ENCODE measurements at places on chromosomes 6 and 20.

DNA sequence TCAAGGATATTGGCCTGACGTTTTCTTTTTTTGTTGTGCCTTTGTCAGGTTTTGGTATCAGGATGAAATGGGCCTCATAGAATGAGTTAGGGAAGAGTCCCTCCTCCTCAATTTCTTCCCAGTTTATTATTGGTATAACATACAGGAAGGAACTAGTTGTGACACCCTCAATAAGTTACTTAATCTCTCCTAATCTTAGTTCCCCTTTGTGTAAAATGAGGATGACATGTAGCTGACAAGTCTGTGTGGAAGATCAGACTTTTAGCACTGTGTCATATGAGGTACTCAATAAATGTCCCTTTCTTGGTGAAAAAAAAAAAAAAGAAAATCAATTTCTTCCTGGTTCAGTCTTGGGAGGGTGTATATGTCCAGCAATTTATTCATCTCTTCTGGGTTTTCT is 155.8 kb downstream of the PDE7B start:
- no peak for DNase-seq

GRCh38 chr6:23446469-23446967 is 679.5 kb upstream of the NRSN1 start:
- DNase-seq, result no peak

DNA sequence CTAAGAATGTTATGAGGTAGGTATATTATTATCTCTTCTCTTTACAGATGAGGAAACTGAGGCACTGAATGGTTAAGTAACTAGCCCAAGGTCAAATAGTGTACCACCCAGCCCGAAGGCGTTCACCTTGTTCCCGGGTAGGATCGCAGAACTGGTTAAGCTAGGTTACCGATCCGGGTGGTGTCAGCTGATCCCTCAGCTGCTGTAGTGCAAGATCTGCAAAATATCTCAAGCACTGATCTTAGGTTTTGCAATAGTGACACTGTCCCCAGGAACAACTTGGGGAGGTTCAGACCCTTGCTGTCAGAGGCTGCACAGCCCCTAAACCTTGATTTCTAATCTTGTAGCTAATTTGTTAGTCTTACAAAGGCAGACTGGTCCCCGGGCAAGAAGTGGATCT is 28.1 kb downstream of the SLC52A3 start:
- DNase-seq, result no peak

- no peak for DNase-seq
Observed at GRCh38 chr20:12055161-12055560, 137.5 kb downstream of the BTBD3 start.

DNA sequence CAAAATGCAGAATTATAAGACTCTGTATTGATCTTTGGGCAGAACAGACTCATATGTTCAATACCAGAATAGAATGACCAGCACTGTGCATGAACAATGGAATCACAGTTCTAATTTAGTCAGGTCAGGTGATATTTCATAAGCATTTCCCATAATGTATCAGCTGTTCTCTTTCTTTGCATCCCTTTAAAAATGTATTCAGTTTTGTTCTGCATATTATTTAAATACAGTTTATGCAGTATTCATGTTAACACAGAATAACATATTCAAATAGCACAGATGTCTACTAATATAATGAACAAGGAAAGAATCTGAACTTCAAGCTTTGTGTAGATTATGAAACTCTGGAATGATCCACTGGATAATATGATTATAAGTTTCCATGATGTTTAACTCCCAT is 128.5 kb downstream of the LAMP5 start:
- no peak for DNase-seq

- DNase-seq, result no peak
Observed at GRCh38 chr6:50305660-50306059, 255.9 kb upstream of the DEFB112 start.

GRCh38 chr6:75230484-75231325 is 12.9 kb downstream of the COX7A2 start:
- DNase-seq, result no peak

DNA sequence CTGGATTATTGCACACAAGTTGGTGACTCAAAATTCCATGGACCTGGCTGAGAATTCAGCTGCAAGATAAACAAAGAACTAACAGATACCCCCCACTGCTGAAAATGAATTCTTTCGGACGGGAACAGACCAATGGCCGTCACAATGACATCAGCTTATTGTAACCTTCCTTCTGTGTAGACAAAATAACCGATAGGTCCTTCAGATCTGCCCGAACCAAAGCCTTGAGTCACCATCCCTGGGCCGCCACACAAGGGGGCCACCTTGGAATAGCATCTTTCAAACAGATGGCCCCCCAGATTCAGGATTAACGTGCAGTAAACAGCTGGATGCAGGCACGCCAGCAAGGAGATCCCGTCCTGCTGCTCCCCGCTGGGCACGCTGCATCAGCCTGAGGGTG is 214.0 kb upstream of the EXOC2 start:
- no peak for DNase-seq

DNA sequence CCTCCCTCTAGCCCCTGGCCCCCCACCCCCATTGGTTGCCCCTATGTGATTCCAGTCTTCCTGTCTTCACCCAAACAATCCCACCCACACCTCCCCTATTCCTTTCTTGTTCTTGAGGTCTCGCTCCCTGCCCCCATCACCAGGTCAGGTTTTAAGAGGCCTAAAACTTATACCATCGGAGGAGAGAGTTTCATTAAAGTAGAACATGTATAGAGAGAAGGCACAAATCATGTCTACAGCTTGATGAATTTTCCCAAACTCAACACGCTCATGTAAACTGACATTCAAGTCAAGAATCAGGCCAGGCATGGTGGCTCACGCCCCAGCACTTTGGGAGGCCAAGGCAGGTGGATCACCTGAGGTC is 44.5 kb downstream of the TGM2 start:
- no peak for DNase-seq

DNA sequence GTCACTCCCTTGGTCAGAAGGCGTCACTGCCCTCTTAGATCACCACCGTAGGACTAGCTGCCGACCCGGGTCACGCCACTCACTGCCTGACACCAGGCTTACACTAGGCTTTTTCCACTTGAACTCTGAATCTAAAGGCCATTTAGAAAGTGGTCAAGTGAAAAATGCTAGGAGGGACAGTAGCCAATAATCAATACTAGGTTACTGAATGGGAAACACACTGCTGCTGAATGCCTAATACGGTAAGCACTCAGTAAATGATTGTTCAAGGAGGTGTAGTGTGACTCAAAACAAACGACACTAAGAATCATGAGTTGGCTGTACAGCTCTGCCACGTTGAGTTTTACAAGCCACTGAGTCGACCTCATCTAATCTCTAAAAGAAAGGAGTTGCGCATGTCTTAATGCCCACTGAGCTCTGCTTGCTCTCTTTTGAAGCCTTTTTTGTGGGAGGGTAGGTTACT is 760 bp upstream of the IBTK start:
- DNase-seq, result no peak

DNA sequence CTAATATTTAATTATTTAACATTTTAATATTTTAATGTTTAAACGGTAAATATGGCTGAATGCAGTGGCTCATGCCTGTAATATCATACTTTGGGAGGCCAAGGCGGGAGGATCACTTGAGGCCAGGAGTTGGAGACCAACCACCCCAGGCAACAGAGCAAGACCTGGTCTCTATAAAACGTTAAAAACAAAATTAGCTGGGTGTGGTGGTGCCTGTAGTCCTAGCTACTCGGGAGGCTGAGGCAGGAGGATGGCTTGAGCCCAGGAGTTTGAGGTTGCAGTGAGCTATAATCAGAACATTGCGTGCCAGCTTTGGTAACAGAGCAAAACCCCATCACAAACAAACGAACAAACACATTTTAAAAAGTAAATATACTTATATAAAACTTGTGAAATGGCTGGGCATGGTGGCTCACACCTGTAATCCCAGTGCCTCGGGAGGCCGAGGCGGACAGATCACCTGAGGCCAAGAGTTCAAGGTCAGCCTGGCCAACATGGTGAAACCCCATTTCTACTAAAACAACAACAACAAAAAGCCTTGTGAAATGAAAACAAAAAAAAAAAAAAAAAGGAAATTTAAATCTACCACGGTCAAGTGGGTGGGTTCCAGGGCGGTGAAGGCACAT is 8.2 kb downstream of the SRXN1 start:
- DNase-seq, result no peak

GRCh38 chr20:24762791-24763350 is 186.2 kb upstream of the CST7 start:
- no peak for DNase-seq

- DNase-seq, result no peak
Observed at GRCh38 chr20:32244150-32244823, 33.2 kb upstream of the KIF3B start.

GRCh38 chr6:125987026-125987617 is 782 bp downstream of the TRMT11 start:
- DNase-seq, result no peak

- no peak for DNase-seq
Observed at GRCh38 chr6:45478240-45478639, 100.5 kb upstream of the SUPT3H start.
